ENCODE measurements at places on chromosomes 13 and 19.

DNA sequence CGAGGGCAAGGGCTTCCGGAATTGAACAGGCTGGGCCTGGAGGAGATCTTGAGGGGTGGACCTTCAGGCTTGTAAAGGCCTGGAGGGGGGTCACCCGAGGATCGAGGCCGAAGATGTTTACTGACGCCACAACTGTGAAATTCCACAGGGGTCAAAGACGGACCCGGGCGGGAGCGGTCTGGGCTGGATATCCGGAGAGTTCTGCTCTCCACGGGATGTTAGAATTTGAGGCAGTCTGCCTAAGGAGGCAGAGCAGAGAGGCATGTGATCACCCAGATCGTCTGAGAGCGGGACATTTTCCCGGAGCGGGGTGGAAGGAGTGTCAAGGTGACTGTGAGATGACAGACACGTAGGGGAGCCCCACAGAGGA lies 13.2 kb downstream of the KLHL26 start:
- no peak for DNase-seq

GRCh38 chr13:50453188-50453587 lies 390.3 kb downstream of the DLEU7 start:
- DNase-seq, result no peak

DNA sequence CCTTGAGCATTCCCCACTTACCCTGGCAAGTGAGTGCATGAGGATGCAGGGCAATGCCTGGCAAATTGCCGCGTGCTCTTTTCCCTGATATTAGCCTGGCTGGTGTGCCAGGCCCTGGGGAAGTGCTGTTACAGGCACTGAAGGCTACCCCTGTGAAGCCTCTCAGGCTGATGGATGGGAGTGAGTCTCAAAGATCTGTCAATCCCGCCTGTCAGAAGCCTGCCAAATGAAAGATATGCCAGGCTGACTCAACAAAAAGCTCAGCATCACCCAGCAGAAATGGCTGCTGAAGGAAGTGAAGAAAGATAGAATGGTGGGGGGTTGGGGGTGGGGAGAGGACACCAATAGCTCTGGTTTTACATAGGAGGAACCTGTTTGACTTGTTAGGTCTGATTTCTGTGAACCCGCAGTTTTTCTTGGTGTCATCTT lies 112.1 kb downstream of the LACC1 start:
- DNase-seq, result no peak

GRCh38 chr19:41114132-41114531 lies at the start of gene CYP2F1:
Gene CYP2F1 (plus strand): TSS chr19:41114432. CDS start chr19:41116189, 1,757 bp downstream.
- no peak for DNase-seq

GRCh38 chr13:65937251-65937650 lies 1292.9 kb downstream of the PCDH9 start:
- DNase-seq, result no peak

GRCh38 chr19:58346961-58347929 lies 6.0 kb downstream of the A1BG start:
- peak; percentile 75 for DNase-seq

- DNase-seq, result no peak
Observed at GRCh38 chr13:79786176-79786575, 305.2 kb downstream of the NDFIP2 start.

GRCh38 chr19:47673426-47673825 lies 39.8 kb upstream of the EHD2 start:
- DNase-seq, result no peak

DNA sequence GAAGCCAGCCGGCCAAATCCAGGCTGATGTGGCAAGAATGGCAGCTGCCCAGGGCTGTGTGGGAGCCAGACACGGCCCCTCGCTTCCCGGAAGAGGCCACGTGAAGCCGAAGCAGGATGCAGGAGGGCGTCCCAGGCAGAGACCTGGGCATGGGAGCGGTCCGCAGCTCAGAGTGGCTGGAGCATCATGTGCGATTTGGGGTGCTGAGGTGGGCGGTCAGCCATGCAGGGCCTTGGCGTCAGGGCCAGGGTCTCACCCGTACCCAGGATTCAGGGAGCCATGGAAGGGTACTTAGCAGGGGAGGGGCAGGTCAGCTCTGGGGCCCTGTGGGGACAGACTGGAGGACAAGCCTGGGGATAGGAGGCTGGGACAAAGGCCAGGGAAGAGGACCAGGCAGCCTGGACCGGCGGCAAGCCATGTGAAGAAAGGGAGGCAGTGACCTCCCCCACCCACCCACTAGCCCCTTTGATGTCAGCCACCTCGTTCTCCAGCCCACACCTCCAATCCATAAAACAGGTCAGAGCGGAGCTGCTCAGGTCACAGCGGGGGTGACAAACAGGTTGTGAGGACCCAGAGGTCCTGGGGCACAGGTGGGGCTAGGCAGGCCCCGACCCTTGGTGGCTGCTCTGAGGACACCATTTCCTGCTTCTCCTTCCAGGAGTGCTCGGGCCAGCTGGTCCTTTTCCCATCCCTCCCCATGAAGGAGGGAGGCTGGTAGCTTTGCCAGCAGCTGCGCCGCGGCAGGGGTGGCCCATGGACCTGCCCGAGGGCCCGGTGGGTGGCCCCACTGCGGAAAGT lies 2.3 kb downstream of the KASH5 start:
- DNase-seq, result no peak

- no peak for DNase-seq
Observed at GRCh38 chr13:28258417-28258816, 120.1 kb downstream of the PAN3 start.

DNA sequence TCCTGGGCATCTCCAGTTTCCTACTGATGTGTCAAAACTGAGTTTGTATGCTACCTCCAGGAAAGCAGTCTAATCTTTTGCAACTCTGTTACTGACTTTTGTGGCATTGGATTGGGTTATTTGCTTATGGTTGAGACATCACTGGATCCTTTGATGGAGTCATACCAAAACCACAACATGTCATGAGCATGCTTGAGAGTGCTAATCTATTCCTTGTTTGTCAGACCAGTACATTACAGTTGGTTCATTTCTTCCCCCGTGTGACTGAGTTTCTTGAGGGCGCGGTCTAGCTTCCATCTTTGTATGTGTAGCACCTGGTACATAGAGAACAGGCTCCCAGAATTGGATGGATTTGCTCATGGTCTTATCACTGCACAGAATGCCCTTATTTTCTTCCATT lies 43.2 kb downstream of the SUGT1 start:
- DNase-seq, result peak; percentile 81

DNA sequence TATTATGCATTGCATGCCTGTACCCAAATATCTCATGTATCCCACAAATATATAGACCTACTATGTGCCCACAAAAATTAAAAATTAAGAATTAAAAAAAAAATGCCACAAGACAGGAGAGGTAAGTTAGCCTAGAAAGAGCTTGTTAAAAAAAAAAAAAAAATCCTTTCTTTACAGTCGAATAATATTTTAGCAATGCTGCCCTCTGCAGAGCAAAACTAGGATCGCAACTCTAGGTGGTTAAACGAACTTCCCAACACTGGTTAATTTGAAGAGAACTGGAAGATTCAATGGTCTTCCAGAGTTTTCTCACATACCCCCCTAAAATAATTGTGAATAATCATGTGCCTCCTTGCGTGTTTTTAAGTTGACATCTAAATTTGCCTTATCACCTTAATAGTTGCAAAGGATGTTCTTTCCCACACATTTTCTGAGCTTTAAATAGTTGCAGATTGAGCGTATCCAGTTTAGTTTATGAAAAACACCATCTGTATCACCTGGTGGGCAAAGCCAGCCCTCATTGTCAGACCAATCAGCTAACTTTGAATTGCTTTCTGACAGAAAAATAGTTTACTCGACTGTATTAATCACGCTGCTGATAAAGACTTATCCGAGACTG lies 47.4 kb upstream of the RCBTB2 start:
- peak; percentile 74 for DNase-seq

GRCh38 chr19:15118248-15118647 lies 11.0 kb downstream of the SYDE1 start:
- DNase-seq, result no peak

- DNase-seq, result no peak
Observed at GRCh38 chr19:3302755-3303154, 63.6 kb upstream of the NFIC start.

GRCh38 chr19:4042731-4043082 lies 24.0 kb downstream of the ZBTB7A start:
- no peak for DNase-seq

DNA sequence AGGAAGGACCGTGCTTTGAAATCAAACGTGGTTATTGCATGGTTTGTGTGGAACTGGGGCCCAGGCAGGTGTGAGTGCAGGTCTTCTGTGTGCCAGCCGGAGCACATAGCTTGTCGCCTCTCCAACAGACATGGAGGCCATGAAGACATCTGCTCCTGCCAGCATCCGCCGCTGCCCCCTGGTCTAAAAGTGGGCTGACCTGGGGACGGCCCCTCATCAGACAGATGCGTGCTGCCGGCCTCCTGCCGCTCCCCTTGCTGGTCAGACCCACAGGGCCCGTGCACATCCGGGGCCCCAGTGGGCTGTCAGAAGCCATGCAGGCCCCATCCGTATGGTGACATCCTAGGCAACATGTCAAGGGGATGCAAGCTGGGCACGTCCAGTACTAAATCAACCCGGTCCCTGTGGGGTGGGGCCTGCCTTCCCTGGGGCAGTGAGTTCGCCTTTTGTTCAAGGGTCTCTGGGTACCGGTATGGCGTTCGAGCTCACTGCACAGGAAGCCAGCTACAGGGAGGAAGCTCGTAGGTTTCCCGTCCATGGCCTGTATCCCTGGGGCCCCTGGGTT lies 88.0 kb upstream of the MCF2L start:
- no peak for DNase-seq

DNA sequence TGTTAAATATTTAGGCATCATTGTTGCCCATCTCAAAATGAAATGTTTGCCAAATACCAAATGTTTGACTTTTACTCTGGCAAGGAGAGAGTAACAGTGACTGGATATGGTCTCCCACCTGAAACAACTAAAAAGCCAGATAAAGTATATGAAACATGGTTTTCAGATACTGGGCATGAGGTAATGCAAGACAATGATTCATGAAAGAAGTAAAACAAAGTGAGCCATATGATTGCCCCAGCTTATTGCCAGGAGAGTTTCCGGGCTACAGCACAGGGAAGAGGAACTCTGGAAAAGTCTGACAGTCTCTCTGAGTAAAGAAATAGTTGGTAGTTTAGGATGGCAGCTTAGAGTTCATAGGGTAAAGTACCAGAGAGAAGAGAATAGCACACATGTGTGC lies 354.6 kb downstream of the DNAJC15 start:
- no peak for DNase-seq

- DNase-seq, result no peak
Observed at GRCh38 chr13:27927444-27928352, 7.9 kb downstream of the PDX1 start.

GRCh38 chr19:27765397-27765796 lies 1447.6 kb downstream of the UQCRFS1 start:
- no peak for DNase-seq

DNA sequence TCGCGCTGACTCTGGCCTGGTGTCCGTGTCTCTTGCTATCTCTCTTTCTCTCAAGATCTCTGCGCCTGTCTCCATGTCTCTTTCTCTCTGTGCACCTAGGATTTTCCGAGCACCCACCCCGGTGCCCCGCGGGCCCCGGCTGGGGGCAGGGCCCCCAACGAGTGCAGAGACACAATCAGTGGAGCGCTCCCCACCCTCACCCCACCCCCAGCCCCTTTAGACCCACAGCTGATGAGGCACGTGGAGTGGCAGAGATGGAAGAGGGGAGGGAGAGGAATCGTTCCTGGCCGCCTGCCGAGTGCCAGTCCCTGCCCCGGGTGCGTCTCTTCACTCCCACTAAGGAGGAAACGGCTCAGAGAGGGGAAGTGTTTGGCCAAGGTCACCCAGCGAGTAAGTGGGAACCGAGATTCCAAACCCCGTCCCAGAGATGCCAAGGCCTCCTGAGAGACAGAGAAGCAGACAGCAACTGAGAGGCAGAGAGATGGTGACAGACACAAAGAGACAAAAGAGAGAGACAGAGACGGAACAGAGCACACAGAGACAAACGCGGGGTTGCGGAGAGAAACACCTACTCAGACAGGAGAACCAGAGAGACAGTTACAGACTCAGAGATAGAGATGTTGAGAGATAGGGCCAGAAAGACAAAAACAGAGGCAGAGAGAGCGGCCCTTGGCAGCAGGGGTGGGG lies 626 bp upstream of the BCL3 start:
- DNase-seq, result no peak

DNA sequence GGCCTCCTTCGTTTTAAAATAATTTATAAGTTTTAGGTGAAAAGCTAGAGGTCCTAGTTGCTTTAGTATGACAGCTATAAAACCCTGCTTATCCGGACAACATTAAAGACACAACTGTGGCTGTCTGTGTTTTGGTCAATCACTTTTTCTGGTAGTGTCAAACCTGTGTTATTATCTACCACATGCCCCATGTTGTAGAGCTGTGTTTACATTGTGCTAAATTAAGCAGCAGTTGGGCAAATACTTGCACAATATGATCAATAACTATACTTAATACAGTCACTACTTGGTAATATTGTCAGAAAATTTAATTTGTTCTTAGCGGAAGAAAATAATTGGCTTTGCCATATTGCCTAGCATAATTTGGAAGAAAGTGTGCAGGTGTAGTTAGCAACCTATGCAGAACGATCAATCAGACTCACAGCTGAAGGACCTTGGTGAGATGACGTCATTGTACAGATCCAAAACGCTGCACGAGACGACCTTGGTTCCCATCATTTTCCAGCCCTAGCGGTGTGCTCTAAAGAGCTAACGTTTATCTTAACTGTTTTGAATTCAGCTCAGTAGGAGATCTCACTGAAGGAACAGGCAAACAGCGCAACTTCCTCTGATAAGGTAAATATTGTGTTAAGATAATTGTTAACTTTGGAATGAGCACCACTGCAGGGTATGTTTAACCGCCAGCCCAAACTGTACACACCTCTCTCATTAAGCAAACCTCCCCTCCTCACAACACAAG lies 476.6 kb downstream of the IRS2 start:
- DNase-seq, result no peak

DNA sequence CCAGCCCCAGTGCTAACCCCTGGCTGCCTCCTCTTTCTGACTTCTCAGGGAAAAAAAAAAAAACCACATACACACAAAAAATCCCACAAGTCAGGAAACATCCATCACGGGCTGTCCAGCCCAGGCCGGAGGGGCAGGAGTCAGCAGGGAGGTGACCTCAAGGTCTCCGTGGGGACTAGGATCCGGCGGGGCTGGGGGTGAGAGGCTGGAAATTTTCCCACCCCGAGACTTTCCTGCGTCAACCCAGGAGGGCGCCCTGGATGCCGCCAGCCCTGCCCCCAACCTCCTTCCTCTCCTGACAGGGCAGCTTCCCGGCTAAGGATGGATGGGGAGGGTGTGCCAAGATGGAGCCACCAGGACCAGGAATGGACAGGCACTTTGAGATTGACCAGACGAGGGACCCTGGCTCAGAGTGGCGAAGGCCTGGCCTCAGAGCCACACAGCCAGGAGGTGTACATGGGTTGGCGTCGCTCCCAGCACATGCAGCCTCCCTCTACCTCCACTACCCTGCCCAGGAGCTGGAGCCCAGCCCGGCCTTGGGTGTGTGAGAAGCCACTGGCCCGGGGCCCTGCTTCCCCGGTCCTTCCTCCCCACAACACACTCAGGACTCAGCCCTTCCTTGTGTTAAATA lies 33.3 kb downstream of the BLOC1S3 start:
- no peak for DNase-seq

DNA sequence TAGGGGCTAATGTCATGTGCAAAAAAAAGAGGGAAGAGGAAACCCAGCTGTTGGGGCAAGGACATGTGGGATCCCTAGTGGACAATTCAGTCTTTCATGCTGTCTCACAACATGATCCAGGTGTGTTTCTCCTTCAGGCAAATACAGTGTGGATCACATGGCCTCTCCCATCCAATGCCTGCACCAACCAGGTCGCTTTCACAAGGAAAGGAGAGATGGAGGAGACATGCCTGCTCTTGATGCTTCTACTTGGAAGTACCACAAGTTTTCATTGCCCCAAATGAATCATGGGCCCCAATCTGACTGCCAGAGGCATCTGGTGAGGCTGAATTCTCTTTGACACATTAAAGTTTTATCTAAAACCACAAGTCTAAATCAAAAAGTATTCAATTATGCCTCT lies 82.1 kb downstream of the DLEU7 start:
- DNase-seq, result no peak
